ENCODE measurements at places on chromosomes 7 and 10.

DNA sequence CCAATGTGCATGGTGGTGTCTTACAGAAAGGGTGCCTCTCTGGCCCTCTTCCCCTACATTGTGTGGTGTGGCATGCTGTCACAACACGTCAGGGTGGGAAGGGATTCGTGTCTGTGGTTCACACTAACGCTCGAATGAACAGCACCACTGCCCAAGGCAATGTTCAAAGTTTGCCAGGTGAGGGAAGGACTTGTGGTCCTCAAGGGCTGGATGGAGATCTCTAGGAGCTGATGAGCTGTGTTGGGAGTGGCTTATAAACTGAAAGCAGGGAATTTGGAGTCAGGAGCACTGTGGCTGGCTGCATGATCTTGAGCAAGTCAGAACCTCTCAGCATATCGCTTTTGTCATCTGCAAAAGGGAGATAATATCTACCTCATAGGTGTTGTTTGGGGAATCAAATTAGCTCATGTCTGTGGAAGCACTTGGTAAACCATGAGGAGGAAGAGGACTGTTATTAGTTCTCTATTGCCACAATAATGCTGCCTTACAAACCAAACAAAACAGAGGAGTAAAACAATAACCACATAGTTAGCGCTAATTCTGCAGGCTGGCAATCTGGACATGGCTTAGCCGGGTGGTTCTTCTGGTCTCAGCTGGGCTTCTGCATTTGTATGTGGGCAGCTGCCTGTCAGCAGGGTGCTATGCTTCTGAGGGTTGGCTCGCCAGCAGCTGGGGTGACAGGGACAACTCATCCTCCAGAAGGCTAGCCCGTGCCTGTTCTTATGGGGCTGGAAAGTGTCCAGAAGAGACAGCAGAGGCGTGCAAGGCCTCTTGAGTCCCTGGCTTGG, 22.9 kb upstream of the C10orf105 start:
- no peak for DNase-seq

GRCh38 chr7:157519246-157519645, 182.4 kb downstream of the DNAJB6 start:
- no peak for DNase-seq

- no peak for DNase-seq
Measured at GRCh38 chr10:129877773-129878371, 86.2 kb downstream of the EBF3 start.

DNA sequence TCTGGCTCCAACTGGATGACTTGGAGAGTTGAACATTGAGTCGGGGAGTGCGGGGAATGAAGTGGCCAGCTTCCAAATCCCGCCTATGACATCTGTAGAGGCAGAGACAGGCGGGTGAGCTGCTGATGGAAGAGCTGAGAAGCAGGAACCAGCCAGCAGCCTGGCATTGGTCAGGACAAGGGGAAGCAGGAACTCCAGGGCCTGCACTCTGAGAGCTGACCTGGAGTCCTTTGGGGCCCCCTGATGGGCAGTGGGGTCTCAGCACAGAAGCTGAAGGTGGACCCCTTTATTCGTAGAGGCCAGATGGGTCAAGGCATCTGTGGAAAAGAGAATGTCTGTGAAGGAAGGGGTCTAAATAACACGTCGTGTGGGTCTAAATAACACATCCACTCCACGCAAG, 57.0 kb downstream of the SEC61G start:
- no peak for DNase-seq

DNA sequence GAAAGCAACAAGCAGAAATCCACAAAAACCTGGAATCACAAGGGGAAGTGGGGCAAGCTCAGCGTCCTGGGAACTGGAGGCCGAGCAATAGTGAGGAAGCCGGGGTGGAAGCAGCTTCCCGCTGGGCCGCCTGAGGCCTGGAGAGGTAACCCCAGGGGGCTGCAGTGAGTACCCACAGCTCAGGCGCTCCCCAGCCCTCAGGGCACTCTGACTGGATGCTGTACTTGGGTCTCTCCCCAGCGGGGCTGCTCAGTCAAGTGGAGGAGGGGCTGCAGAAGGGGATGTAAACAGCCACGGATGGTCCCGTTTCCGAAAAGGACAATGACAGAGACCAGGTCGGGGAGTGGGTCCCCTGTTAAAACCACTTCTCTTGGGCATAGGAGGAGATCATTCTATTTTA, 50.3 kb downstream of the SLIT1 start:
- no peak for DNase-seq

All from D721Med (cell line).